ENCODE measurements at places on chromosomes 12 and 14.

DNA sequence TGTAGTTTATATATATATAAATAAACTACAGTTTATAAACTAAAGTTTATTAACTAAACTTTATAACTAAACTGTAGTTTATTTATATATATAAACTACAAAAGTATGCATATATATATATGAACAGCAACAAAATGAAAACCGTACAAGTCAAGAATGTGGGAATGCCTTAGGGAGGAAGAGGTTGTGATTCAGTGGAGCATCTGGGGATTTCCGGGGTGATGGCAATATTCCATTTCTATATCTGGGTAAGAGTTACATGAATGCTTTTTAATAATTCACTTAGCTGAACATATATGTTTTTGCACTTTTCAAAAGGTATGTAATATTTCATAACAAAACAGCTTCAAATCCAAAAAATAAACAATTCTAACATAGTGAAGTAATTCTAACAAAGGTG, 30.1 kb upstream of the CAND1 start:
- DNase-seq: no peak

DNA sequence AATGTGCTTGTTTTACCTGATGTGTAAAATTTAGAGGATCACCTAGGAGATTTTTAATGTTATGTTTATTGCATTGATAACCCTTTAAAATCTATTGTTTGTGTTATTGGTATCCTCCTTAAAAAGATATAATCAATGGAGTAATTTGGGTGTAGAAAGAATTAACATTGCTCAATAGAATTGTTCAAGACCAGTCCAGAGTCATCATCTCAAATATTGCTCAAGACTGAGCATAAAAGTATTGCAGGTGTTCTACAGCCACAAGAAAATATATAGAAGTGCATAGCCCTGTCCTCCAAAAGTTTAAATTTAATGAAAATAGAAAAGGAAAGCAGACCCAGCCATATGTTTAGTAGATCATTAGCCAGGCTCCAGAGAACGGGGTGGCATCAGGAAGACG, 102.5 kb upstream of the ARID2 start:
- DNase-seq: no peak

- peak; percentile 13 for DNase-seq
Observed at GRCh38 chr14:54314365-54315104, 82.3 kb upstream of the CDKN3 start.

- no peak for DNase-seq
Observed at GRCh38 chr14:64970041-64970440, 2.1 kb downstream of the RAB15 start.

DNA sequence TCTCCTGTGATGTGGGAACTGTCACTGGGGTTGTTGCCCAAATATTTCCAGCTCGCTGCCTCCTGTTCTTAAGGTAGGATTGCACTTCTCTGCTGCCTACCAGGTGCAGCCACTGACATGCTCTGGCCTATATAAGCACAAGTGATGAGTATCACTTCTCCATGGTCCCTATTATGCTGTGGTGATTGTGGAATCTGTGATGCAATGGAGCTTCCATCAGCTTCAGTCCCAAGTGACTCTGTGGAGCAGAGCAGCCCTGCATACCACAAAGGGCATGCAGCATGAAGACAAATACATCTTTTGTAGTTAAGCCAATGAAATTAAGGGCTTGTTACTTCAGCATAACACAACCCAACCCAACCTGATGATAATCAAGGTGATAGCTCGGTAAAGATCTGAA, 43.5 kb downstream of the CKAP4 start:
- DNase-seq: no peak

- DNase-seq: no peak
Observed at GRCh38 chr14:76673261-76673660, 88.0 kb upstream of the VASH1 start.

DNA sequence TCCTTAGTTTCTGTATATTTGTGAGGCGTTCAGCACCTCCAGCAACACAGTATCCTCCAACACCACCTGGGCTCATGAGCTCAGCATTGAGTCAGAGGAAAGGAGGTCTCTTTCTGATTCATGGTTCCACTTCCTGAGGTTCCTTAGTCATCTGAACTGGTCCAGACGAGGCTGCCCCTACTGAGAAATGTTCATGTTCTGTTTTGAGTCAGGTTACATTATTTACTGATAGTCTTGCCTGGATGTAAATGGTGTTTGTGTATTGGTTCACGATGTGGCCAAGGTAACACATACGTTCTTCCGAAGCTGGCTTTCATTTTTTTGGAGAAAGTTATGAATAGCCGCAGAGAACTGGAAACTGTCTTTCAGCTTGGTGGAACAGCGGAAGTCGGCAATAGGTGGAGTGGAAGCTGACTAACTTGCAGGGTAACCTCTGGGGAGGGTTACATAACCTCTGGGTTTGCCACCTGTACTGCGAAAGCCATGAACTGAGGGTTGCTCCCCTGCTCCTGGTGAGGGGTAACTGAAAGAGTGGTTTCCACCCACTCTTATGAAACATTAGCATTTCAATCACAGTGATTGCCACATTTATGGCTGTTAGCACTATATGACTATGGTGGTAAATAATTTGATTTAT, 42.2 kb upstream of the MANSC4 start:
- no peak for DNase-seq

GRCh38 chr12:4775936-4776335, 55.7 kb downstream of the GALNT8 start:
- DNase-seq: no peak

GRCh38 chr14:61774861-61775260, 12.6 kb downstream of the SNAPC1 start:
- no peak for DNase-seq

DNA sequence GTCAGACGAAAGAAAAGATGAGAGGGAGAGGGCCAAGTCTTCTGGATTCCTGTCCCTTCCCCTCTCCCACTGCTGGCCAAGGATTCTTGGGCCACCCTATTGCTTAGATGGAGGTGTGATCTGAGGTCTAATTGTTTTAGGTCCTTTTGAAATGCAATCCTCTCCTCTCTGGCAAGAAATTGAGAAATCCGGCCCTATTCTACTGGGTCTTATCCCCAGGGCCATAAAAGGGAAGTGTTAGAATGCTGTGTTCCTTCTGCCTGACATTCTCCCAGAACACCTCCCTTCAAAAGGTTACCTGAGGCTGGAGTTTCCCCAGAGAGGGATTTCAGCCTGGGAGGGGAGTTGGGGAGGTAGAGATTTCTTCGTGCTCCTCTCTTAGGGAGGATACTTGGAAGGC, 4.4 kb downstream of the WNT5B start:
- DNase-seq: no peak

DNA sequence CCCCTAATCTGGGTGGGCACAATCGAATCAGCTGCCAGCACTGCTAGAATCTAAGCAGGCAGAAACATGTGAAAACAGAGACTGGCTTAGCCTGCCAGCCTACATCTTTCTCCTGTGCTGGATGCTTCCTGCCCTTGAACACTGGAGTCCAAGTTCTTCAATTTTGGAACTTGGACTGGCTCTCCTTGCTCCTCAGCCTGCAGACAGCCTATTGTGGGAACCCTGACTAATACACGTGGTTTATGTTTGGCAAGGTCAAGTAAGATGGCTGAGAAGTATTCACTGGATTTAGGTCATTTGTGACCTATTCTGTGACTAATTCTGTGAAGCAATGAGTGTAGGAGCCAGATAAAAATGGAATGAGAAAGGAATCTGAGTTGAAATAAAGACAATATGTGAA, 11.0 kb downstream of the GPR135 start:
- no peak for DNase-seq

DNA sequence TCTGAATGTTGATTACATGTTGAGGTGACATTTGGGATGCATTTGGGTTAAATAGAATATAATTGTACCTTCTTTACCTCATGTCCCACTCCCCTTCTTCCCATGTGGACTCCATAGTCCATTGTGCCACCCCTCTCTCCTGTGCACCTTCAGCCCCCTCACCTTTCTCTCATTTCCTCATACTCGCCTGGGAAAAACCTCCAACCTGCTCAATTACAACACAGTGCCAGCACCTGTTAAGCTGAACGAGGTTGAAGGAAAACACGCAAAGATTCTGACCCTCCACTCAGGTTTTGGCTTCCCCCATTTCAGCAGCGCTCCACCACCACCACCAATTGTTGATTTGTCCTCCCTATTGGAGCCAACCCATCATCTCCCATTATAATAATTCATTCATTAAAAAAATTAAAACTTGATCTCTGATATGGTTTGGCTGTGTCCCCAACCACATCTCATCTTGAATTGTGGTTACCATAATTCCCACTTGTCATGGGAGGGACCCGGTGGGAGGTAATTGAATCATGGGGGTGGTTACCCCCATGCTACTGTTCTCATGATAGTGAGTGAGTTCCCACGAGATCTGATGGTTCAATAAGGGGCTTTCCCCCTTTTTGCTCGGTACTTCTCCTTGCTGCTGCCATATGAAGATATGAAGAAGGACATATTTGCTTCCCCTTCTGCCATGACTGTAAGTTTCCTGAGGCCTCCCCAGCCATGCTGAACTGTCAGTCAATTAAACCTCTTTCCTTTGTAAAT, 33.7 kb upstream of the PPP2R5C start:
- DNase-seq: no peak

DNA sequence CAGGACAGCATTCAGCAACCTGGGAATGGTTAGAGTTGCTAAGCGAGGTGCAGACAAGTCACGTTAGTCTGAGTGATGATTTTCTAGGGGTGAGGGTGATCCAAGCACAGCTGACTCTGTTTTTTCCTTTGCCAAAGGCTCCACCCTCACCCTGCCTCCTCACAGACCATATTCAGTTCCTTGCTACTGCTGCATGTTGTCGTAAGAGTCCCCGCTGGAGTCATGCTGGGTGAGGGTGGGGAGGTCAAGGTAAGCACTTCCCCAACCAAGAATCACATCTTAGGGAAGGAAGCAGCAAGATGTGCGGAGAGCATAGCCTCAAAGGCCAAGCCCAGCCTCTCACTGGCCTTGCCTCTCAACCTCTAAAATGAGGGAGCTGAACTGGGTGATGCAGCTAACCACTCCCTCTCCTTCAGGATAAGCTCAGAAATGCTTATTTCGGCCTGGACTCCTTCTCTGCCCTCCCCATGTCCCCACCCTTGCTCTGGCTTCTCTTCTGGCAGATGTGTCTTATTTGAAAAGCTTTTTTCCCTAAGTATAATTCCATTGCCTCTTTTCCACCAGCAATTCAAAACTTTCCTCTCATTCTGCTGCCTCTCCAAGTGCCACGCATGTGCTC, 66.9 kb upstream of the ACTN1 start:
- peak; percentile 12 for DNase-seq

GRCh38 chr14:73796893-73797542, 54.6 kb upstream of the PTGR2 start:
- DNase-seq: no peak

DNA sequence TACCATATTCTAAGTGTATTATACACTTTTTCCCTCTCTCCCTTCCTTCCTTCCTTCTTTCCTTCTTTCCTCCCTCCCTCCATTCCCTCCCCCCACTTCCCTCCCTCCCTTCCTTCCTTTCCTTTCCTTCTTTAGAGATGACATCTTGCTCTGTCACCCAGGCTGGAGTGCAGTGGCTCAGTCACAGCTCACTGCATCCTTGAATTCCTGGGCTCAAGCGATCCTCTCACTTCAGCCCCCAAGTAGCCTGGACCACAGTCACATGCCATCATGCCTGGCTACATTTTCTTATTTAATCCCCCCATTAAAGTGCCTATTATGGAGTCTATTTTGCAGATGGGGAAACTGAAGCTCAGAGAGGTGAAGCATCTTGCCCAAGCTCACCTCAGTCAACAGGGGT, 55.0 kb downstream of the SVOP start:
- no peak for DNase-seq

DNA sequence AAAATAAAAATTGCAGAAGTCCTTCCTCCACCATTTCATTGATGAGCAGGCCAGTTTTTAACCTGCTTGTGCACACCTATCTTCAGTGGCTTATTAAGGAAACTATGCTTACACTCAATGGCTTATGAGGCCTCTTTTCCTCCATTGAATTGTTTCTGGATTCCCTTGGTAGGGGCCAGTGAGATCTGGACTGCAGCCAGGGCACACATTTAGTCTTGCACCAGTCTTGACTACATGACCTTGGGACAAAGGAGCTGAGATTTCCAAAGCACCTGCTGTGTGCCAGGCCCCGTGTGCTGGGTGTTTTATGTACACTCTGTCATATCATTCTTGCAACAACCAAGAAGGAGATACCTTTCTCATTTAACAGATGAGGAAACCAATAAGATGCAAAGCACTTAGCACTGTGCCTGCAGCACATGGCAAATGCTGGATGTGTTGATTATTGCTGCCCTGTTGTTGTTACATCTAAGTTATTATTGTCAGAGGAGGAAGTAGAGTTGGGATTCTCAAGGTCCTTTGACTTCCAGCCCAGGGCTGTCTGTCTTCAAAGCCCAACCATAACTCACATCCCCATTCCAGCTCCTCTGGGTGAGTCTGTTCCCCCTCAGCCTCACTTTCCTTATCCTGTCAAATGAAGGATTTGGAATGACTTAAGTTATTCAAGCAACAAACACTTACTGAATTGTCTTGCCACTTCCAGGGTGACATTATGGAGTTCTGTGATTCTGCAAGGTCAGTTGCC, 31.6 kb upstream of the RIN3 start:
- no peak for DNase-seq

DNA sequence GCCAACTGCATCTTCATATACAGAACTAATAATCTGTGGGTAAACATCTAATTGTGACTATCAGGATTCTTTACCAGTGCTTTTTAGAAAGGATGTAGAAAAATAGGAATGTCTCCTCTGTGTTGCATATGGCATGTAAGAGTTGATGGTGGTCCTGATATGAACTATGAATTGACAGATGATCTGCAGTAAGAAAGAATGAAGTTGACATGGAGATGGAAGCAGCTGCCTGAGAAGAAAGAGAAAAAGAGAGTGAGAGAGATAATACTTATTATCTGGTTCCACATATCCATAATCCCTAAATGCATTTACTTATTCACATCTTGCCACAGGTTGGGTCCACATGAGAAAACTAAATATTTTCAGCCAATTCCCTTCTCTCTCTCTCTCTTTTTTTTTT, 1022.9 kb downstream of the SLC6A15 start:
- DNase-seq: no peak
